SW480 (cell line): ENCODE measurements at places on chromosomes 5 and 9.

DNA sequence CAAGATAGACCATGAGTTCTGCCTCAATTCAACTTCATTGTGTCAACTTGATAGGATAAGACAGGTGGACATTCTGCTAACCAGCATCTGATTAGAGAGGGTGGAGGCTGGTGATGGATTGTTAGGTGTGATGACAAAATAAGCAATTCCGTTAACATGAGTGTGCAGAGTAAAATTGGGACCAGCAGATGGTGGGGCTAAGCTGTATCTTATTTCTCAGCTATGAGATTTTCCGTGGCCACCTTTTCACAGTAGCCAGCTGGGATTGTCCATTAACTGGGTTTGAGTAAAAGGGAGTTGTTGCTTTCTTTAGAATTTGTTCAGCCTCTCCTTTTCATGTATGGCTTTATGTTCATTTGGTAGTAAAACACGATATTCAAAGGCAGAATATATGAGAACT is 28.8 kb upstream of the TAL2 start:
- DNase-seq, result no peak

DNA sequence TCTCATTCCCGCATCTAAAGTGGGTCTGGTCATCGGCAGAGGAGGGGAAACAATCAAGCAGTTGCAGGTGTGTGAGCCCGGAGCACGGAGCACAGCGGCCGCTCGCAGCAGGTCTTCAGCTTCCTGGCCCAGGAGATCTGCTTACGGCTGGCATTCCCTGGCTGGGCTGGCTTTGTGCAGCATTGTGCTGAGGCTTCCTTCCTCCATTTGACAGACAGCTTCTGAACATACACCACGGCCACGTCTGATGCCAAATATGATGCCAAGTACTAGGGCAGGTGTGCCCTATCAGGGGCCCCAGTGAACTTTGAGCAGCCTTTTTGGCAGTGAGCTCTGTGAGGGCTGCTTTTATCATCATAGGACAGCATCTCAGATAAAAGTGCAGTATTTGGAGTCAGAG is 37.1 kb downstream of the FUBP3 start:
- DNase-seq, result no peak

- DNase-seq, result no peak
These were observed 64.3 kb downstream of the FEM1C start for GRCh38 chr5:115480271-115480670.

- DNase-seq, result no peak
These were observed 359.4 kb downstream of the HINT1 start for GRCh38 chr5:130805648-130806047.

GRCh38 chr5:156474251-156474650 is 147.3 kb downstream of the SGCD start:
- no peak for DNase-seq

GRCh38 chr9:122040561-122041242 is 52.4 kb downstream of the TTLL11 start:
- no peak for DNase-seq

- no peak for DNase-seq
These were observed 114.8 kb upstream of the COL5A1 start for GRCh38 chr9:134526584-134527477.

DNA sequence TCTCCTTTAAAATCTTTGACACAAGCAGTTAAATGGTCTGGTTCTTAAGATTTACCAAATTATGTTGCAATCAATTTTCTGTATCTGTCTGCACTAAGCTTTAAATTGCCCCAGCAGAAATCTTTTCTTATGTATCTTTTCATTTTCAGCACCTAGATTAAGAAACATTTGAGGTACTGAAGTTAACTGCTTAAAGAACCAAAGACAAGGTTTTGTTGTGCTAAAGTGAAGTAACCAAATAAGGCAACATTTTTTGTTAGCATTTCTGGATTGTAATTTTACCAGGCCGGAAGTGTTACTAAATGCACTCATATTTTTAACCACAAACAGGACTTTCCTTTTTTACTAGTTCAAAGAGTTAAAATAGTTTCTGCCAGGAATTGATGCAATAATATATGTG is 24.1 kb upstream of the MTAP start:
- DNase-seq, result no peak

DNA sequence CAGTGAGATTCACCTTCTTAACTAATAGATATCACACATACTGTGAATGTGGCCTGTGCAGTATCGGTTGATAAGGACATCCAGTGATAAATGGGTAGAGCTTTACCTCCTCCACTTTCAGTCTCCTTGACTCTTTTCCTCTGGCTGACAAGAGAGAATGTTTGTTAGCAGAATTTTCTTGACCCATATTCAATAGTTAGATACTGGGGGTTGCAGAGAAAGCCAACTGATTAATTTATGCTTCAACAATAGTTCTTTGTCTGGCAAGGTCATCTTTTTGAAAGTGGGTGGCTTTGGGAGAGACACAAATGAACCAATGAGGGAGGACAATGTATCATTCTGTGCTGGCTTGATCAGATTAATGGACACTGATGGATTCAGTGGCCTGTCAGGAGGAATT is 30.3 kb downstream of the TTC23L start:
- no peak for DNase-seq

DNA sequence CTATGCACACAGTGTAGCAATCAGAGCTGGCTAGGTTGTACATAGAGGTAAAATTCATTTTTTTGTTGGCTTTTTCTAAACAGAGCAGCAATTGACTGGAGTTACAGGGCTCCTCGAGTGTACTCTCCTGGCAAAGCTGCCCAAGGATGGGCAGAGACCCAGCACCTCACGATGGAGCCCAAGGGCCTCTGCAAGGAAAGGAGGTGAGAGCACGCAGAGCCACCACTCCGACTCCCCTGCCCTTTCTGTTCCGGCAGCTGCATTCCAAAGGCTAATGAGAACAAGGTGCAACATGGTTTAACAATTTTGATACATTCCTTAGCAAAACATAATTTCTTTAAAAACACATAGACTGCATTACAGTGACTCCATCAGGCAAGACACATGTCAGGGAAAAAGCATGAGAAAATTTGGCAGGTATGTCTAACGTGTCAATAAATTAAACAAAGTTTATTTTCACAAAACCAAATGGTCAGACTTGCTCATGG is 47.5 kb downstream of the SAXO1 start:
- no peak for DNase-seq

GRCh38 chr5:163757344-163757743 is 251.9 kb downstream of the MAT2B start:
- DNase-seq, result no peak
